ENCODE measurements at places on chromosomes 5 and 9.

DNA sequence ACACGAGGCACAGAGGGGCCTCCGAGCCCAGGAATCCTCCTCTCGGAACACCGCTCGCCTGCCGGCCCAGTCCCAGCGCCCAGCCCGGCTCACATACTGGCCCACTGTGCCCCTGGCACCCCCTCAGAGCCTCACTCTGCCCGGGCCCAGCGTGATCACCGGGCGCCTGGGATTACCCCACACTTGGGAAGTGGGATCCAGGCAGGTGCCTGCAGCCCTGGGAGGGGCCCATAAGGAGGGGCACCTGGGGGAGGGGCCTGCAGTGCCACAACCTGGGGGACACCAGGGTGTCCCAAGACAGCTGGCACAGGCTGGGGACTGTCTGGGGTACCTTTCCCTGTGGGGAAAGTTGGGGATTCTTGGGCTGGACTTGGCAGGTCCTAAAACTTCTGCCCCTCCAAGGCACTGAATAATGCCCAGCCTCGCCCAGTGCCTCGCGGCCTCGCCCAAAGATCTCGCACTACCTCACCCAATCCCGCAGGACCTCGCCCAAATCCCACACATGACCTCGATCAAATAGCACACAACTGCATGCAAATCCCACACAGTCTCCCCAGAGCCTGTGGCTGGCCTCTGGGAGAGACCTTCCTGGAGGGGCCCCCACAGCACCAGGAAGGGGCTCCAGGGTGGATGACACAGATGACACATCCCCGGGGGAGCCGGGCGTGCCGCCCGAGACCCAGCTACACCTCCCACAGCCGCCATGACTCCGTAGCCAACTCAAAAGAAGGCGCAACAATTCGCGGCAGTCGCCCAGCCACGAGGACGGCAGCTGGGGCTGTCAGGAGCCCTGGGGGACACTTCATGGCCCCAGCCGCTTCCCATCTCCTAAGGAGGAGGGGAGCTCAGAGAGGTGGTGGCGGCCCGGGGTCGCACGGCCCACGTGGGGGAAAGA lies 13.7 kb downstream of the NOTCH1 start:
- no peak for DNase-seq

DNA sequence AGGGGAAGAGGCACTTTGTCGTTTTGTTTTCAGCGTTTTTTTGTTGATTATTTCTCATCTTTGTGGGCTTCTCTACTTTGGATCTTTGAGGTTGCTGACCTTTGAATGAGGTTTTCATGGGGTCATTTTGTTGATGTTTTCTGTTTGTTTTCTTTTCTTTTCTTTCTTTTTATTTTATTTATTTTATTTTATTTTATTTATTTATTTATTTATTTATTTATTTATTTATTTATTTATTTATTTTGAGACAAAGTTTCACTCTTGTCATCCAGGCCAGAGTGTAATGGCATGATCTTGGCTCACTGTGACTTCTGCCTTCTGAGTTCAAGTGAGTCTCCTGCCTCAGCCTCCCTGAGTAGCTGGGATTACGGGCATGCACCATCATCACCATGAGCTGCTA lies 946.7 kb downstream of the TLE4 start:
- DNase-seq, result no peak

- DNase-seq, result no peak
These were observed 31.6 kb downstream of the EXD3 start for GRCh38 chr9:137391411-137391754.

GRCh38 chr9:93918061-93918460 lies 37.1 kb downstream of the BARX1 start:
- no peak for DNase-seq

- DNase-seq, result no peak
These were observed 400.9 kb downstream of the RAB3C start for GRCh38 chr5:58983526-58984452.

DNA sequence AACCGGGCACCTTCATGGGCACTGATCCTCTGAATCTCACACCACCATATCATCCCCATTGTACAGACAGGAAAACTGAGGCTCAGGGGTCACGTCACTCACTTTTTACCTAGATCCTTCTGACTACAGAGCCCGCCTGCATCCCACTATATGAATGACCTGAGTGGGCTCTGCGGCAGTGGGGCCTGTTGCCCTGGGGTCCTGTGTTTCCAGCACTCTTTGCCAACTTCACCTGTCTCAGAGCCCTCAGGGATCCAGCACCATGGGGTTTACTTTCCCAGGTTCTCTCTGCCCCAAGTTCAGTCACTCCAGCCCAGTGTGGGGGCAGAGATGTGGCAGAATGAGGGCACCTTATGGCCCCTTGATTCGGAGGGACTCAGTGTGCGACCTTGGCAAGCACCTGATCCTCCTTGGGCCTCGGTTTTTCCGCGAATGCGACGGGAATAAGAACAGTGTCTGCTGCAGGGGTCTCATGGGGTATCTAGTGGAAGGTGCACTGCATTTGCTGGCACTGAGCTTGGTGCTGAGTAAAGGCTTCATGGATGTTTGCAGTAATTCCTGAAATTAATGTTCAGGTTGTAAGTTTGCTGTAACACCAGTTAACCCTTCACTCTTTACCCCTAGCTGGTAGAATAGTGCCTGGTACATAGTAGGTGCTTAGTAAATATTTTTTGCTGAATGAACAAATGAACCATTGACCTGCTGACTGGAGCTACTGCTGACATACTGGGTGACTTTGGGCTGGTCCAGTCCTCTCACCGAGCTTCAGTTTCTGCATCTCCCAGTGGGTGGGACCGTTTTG lies 47.1 kb upstream of the BOD1 start:
- DNase-seq, result no peak

- DNase-seq, result no peak
These were observed 39.1 kb upstream of the SPATA31C2 start for GRCh38 chr9:88177371-88177770.

- DNase-seq, result no peak
These were observed 27.7 kb downstream of the AUH start for GRCh38 chr9:91334053-91334452.

DNA sequence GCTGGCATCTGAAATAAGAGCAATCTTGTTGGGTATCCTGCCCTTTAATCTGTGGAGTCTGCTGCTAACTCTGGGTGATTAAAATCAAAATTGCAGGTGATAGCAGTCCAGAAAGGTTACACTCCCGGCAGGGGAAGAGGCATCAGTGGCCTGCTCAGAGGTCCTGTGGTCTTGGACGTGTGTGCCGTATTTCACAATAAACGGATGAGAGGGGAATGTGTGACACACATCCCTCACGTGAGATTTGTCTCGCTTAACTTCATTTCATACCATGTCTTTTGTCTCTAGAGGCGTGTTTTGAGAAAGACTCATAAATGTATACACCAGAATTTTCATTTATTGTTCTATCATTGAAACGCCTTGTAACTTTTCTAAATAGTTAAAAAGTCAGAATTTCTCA lies 36.6 kb downstream of the FAM240B start:
- no peak for DNase-seq

- no peak for DNase-seq
These were observed 655.7 kb downstream of the BNC2 start for GRCh38 chr9:16214677-16215352.

DNA sequence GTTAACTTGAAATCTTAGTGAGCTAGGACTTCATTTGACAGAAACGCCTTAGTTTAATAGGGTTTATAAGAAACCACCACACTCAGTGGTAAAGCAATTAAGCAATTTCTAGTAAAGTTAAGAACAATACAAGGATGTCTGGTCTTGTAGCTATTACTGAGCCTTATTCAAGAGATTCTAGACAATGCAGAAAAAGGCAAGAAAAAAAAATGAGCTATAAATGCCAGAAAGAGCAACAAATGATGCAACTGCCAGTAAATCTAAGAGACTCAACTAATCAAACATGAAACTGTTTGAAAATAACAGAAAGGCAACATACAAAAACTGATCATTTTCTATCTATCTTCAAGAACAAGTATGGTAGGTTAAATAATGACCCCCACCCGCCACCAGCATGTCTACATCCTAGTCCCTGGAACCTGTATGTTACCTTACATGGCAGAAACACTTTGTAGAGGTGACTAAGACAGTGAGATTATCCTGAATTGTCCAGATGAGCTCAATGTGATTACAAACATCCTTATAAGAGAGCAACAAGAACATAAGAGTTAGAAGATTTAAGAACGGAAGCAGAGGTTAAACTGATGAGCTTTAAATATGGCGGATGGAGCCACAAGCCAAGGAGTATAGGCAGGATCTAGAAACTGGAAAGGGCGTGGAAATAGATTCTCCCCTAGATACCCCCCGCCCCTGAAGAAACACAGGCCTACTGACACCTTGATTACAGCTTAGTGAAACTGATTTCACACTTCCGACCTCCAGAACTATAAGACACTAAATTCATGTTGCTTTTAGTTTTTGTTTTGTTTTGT lies 93.0 kb downstream of the SUSD1 start:
- DNase-seq, result no peak

- no peak for DNase-seq
These were observed 114.5 kb downstream of the SLC25A46 start for GRCh38 chr5:110853267-110853666.

GRCh38 chr9:137194909-137195308 lies 5.6 kb downstream of the TPRN start:
- no peak for DNase-seq

DNA sequence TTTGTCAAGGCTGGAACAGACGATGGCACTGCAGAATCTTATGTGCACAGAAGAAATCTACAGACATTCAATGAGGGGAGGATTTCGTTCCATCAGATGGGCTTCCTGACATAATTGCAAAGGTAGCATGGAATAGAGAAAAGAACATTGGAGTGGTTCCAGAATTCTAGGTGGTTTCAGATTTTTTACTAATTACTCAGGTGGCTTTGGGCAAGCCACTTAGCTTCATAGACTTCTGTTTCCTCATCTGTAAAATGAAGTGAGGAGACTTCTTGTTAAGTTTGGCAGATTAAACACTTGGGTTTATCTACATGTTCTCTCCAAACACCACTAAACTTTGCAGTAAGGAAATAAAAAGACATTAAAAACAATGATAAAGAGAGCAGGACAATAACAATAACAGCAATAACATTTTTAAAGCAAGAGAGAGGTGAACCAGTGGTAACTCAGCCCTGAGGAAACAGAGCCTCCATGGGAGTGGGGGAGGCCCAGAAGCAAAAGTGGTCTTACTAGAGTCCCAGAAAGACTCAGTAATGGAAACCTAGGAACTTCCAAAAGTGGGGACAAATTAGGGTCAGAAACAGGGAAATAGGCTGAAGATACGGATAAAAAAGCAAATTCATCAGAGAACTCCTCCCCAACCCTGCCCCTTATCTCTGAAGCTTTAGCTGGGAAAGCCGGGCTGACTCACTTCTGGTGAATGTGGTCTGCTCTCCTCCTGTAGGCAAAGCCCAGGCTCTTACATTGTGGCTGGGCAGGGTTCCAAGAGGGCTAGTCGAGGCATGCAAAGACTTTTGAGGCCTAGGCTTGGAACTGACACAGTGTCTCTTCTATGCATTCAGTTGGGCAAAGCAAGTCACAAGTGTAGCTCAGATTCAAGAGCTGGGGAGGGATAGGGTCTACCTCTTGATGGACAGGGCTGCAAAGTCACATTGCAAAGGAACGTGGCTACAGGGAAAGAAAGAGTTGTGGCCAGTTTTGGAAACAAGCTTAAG lies 11.8 kb upstream of the ACTBL2 start:
- no peak for DNase-seq

- no peak for DNase-seq
These were observed 94.6 kb downstream of the PHF2 start for GRCh38 chr9:93671020-93671338.

Data from activated T-helper 9 cell treated with anti-CD3 and anti-CD28 coated beads, Interleukin-2, amount 50 U/mL, for 16 hours (primary cell).